Fibroblast of lung (primary cell): ENCODE measurements at places on chromosomes 1 and 21. TPM values are rescaled to one million over a fixed set of nuclear protein-coding genes. Genes with fewer than 3 reads are reported as not detected.

Gene PCBP3
- 1.7 and 5.1 TPM in 2 replicates for total RNA-seq

Gene RGS18
- total RNA-seq = 0.17 TPM in 1 of 2 replicates, not detected in the other

Gene SLC5A9
- total RNA-seq = not detected in 2 replicates

Gene PKP1
- under 0.01 TPM in 2 replicates for total RNA-seq

- H3K4me3 ChIP-seq = no peak overlapping the region
- H3K36me3 ChIP-seq = no peaks in the 10 kb centered on the region
- DNase-seq = peak; percentile 43
- H3K4me1 ChIP-seq = no peaks in the 10 kb centered on the region
- H3K27ac ChIP-seq = no peak overlapping the region
- H3K27me3 ChIP-seq = no peaks in the 10 kb centered on the region
Measured at GRCh38 chr1:152244576-152245273, 20.7 kb upstream of the HRNR start.

DNA sequence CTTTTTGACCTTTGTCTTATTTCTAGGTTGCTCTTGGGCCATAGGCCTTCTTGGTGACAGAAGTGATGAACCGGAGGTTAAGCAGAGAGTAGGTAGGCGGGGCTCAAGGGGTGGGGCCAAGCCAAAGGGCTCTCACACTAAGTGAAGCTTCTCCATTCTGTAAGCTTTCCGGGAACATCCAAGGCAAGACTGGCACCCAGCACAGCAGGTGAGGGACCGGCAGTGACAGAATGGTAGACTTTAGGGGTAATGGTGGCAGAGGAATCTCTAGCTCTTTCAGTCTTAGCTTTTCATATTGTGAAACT lies at the start of gene TNFAIP8L2:
TNFAIP8L2 (plus strand) TSS at position 135 of the 305 bp plus-strand sequence. CDS start 2,049 bp downstream, outside the sequence.
- no peak within 1 kb of the TSS for H3K4me3 ChIP-seq
- no peaks in the 10 kb centered on the region for H3K27me3 ChIP-seq
- peaks cover 3% of the 10 kb centered on the region for H3K36me3 ChIP-seq
- no peak within 1 kb of the TSS for H3K27ac ChIP-seq
- H3K4me1 ChIP-seq = no peaks in the 10 kb centered on the region

- no peak overlapping the region for H3K4me3 ChIP-seq
- no peak for DNase-seq
- no peaks in the 10 kb centered on the region for H3K27me3 ChIP-seq
- H3K4me1 ChIP-seq = peaks cover 18% of the 10 kb centered on the region
Measured at GRCh38 chr1:31685795-31686194, 18.0 kb downstream of the COL16A1 start.

DNA sequence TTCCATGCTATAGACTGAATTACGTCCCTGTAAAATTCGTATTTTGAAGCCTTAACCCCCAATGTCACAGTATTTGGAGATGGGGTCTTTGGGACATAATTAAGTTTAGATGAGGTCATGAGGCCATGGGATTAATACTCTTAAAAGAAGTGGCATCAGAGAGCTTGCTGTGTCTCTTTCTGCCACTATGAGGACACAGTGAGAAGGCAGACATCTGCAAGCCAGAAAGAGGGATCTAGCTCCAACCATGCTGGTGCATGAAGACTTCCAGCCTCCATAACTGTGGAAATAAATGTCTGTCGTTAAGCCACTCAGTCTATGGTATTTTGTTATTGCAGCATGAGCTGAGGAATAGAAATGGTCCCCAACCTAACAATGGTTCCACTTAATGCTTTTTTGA lies 99.0 kb downstream of the LTN1 start:
- no peaks in the 10 kb centered on the region for H3K27me3 ChIP-seq
- no peaks in the 10 kb centered on the region for H3K4me1 ChIP-seq
- no peak for DNase-seq
- H3K4me3 ChIP-seq = no peak overlapping the region

DNA sequence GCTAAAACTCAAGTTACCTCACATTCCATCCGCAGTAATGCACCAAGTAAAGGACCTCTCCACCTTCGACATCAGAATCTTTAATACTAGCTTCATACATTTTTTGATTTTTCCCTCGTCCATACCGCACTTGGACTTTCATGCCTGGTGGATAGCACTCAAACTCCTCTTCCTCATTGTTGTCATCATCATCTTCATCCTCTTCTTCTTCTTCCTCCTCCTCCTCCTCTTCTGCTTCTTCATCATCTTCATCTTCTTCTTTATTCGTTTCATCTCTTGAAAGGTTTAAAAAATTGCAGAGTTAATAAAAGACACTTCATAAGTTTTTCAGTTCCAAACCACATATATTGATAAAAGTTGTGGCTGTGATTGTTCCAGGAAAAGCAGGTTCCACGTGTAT lies 52.7 kb upstream of the RBM34 start:
- no peak overlapping the region for H3K27ac ChIP-seq
- no peak for DNase-seq

DNA sequence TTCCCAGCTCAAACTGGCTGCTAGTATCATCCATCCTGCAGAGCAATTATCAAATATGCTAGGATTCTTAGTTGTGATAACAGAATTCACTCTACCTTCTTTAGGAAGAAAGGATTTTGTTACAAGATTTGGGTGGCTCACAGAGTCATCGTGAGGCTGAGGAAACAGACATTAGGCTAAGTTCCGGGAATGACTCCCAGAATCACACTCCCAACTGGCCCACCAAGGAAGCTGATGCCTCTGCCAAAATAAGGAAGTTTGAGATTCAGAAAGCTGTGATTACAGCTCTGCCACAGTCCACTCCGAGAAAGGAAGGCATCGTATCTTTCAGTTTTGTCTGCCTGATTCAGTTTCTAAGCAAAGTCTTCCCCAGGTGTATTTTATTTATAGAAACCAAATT lies 50.6 kb upstream of the LYPLAL1 start:
- H3K4me3 ChIP-seq = no peak overlapping the region
- peaks cover 8% of the 10 kb centered on the region for H3K4me1 ChIP-seq
- no peak for DNase-seq
- H3K36me3 ChIP-seq = no peaks in the 10 kb centered on the region
- no peaks in the 10 kb centered on the region for H3K27me3 ChIP-seq

- no peak overlapping the region for H3K27ac ChIP-seq
- H3K27me3 ChIP-seq = peaks cover 35% of the 10 kb centered on the region
- H3K36me3 ChIP-seq = no peaks in the 10 kb centered on the region
- no peaks in the 10 kb centered on the region for H3K4me1 ChIP-seq
Measured at GRCh38 chr21:41761211-41761933, 5.5 kb downstream of the RIPK4 start.

DNA sequence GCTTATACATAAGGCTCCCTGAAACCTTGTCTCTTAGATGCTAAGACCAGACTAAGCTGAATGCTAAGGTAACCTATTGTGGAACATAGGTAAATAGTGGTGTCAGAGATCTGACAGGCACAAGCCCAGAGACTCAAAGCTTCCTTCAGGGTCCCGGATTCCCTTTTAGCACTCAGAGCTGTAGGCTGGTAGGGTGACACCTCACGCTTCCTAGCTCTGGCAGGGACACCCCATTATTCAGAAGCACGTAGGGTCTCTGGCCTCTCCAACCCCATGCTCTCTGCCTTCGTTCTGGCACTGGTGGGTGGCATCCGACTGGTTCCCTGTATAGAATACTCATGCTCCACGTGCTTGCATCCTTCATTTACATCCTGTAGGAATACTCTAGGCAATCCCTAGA lies 68.4 kb downstream of the CD34 start:
- H3K27me3 ChIP-seq = no peaks in the 10 kb centered on the region
- H3K4me1 ChIP-seq = no peaks in the 10 kb centered on the region
- no peak overlapping the region for H3K27ac ChIP-seq
- H3K36me3 ChIP-seq = no peaks in the 10 kb centered on the region
- DNase-seq = no peak

DNA sequence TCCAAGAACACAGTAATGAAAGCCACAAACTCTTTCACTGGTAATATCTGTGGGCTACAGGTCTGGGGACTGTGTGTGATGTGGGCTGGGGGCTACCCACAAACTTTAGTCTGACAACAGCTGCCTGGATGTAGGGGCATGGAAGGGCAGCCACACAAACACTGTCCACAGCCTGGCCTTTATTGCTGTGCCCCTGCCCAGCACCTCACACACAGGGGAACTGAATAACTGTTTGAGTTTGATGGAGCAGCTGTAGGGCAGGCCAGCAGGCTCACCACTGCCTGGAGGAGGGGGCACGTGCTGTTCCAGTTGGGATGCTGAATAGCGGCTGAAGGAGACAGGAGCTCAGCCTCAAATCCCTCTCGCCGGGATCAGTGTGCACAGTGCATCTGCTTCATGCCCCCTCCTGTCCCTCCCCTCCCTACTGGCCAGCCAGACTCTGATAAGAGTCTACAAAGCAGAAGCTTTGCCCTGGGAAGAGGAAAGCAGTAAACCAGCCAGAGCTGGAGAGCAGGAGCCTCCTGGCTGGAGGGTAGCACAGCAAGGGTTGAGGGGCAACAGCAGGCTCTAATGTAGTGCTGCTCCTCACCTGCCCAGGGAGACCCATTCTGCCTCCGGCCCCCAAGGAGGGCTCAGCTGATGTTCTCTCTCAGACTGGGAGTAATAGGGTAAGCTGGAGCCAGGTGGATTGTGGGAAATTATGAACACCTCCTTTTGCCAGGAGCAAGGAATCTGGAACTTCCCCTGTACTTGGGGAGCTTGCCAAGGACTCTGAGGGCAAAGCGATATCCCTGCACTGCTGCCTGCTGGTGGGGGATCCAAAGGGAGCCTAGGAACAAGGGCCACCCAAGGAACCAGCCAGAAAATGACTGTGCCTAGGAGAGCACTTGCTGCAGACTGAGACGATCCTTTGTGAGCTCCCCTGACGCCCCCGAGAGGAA lies 70.2 kb upstream of the GOLT1A start:
- no peak overlapping the region for H3K27ac ChIP-seq
- H3K4me3 ChIP-seq = no peak overlapping the region
- peaks cover 33% of the 10 kb centered on the region for H3K27me3 ChIP-seq

GRCh38 chr1:170680428-170680827 lies 16.5 kb downstream of the PRRX1 start:
- H3K27ac ChIP-seq = peak overlapping the region; percentile 71
- peak; percentile 98 for DNase-seq
- H3K27me3 ChIP-seq = no peaks in the 10 kb centered on the region
- no peak overlapping the region for H3K4me3 ChIP-seq
- no peaks in the 10 kb centered on the region for H3K36me3 ChIP-seq
